Activated T-helper 2 cell treated with anti-CD3 and anti-CD28 coated beads, Interferon-gamma antibody, Interleukin-2, Interleukin-4, amounts not matched to agents 10 μg/mL and 5 μg/mL and 100 μg/mL, durations not matched to agents 14 hours and 24 hours and 36 hours (primary cell): ENCODE measurements at places on chromosomes 13 and 19.

GRCh38 chr13:49777746-49778614 lies 14.5 kb downstream of the KPNA3 start:
- no peak for DNase-seq

DNA sequence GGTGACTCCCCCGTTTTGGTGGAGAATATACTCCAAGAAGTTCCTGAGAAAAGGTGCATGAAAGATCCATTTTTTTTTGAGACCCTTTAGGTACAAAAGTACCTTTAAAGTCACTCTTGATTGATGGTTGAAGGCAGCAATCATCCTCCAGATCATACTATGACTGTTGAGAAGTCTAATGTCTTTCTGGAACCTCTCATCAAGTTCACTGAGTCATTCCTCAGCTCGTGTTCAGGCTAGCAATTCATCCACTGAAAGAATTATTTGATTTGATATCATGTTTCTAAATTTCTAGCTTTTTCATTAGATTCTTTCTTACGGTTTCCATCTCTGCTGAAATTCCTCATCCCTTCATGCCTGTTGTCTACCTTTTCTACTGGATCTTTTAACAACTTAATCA lies 65.1 kb upstream of the GJB6 start:
- no peak for DNase-seq

- DNase-seq: no peak
These were observed 233.5 kb downstream of the EFNB2 start for GRCh38 chr13:106302011-106302410.

DNA sequence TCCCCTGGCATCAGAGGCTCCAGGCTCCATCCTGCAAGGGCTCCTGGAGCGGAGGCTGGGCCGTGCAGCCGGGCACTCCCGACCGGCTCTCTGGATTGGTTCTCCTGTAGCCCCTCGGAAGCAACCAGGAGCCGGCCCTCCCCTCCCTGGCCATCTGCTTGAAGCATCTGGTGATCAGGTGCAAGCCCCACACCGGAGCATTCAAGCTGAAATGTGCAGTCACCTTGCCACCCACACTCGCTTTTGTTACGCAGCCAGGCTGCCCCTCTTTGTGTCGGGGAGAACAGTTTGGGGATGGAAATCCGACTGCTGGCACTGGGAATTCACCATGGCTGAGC lies 258.8 kb downstream of the ZNF536 start:
- no peak for DNase-seq

DNA sequence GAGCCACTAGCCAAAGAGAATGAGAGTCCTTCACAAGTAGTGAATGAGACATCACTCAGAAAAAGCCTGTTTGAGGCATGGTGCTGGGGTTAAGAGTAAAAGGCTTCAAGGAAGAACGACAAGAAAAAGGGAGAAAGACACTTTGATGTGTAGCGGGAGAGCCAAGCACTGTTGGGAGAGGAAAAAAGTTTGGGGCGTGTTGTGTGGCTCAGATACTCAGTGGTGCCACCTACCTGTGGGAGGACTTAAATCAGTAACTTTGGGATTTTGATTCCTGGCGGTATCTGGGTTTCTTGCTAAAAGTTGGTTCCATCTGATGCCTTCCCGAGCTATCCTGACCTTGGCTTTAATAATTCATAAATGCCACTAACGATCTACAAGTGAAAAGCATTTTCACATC lies 12.3 kb downstream of the ELSPBP1 start:
- DNase-seq: no peak
